ENCODE measurements at places on chromosomes 3 and 15.

DNA sequence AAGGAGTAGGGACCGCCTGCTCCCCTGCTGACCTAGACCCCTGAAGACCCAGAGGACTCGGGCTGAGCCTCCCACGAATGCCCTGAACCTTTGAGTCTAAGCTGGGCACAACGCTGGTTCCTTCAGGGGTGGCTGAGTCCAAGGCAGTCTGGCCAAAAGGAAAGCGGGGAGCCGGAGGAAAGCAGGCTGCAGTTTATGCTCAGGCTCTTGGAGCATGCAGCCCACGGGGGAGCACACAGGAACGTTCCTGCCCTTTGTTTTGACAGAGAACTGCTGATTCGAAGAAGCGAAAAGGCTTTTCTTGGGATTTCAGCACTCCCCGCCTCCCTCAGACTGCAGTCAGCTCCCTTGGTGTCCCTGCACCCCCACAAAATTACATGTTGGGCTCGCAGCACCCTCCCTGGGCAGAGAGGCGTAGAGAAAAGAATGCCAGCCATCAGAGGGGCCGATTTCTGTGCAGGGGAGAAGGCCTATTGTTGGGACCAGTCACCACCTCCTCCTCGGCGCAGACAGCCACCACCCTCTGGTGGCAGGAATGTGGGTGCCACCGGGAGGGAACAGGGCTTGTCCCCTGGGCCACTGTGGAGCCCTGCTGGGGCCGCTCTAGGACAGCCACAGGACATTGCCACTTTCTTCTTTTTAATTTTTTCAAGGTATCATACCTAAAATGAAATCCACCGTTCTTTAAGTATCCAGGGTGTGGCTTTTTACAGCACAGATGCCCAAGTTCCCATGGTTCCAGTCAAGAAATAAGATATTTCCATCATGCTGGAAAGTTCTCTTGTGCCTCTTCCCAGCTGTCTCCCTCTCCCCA, 72.2 kb downstream of the SMAD6 start:
- DNase-seq = peak; percentile 33

GRCh38 chr15:69087366-69087976, 73.0 kb upstream of the GLCE start:
- DNase-seq = no peak

GRCh38 chr3:18134386-18135059, 290.6 kb downstream of the SATB1 start:
- DNase-seq = no peak

- DNase-seq = no peak
Observed at GRCh38 chr3:60536420-60536819, 714.8 kb downstream of the FHIT start.

DNA sequence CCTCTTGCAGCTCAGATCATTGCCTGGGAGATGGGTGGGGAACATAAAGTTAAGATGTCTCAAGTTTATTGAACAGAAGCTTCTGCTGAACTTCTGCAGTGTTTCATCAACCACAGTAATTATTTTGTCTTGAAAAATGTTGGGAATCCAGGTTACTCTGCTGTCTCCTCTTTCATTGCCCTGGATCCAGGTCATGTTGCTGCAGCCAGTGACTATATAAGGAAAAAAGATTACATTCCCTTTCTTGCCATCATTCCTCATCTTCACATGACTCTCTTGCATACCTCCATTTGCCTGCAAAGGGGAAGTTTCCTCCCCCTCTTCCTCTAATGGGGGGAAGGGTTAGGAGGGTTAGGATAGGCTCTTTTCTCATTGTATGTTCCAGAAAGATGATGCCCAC, 15.1 kb downstream of the GMNC start:
- no peak for DNase-seq

- DNase-seq = no peak
Observed at GRCh38 chr3:4906107-4906621, 73.1 kb upstream of the BHLHE40 start.

GRCh38 chr15:68710536-68710935, 110.2 kb downstream of the ANP32A start:
- DNase-seq = no peak

- DNase-seq = no peak
Observed at GRCh38 chr3:188390775-188391443, 237.0 kb downstream of the LPP start.

DNA sequence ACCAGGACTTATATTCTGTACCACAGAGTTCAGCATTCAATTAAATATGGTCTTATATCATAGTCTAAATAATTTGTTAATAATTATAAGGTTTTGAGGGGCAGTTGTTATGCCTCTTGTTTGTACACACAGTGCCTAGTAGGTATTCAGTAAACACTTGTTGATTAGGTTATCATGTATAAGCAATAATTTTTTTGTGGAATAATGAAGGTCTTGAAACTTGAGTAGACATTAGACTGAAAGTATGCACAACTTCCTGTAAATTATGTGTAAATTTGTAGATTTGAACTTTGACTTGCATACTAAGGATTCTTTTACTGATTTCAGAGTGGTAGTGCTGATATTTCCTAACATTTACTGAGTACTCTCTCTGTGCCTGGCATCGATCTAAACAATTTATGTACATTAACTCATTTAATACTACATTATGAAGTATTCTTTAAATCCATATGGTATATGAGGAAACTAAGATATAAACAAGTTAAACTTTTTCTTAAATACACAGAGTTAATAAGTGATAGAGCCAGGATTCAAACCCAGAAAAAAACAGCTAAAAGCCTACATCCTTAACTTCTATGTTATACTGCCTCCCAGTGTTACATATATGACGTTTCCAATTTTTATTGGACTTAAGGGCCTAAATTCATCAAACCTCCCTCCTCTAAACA, 65.1 kb downstream of the GLCE start:
- DNase-seq = no peak

- DNase-seq = no peak
Observed at GRCh38 chr15:92462424-92463125, 68.9 kb downstream of the ST8SIA2 start.

DNA sequence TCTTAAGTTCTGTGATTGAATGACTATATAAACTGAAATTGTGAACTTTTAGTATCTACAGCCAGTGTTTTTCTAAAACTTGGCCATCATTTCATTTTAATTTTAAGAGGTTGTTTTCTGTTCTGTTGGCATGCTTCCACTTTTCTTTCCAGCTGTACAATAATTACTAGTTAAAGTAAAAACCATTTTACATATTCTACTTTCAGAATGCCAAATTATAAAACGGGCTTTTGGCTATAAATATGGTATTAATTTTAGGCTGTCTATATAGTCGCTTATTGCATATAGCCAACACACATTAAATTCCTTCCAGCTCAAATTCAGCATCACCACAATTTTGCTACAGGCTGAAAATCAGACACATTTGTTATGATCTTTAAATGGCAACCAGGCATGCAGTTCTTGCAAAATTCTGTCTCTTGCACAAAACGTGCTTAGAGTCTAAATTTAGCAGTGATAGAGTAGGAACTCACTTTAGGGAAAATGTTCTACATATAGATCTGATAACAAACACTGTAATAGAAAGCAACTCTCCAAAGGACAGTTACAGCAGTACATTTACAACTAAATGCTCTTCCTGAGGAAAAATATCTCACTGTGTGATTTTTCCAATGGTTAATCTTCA, 81.1 kb downstream of the BTD start:
- no peak for DNase-seq

DNA sequence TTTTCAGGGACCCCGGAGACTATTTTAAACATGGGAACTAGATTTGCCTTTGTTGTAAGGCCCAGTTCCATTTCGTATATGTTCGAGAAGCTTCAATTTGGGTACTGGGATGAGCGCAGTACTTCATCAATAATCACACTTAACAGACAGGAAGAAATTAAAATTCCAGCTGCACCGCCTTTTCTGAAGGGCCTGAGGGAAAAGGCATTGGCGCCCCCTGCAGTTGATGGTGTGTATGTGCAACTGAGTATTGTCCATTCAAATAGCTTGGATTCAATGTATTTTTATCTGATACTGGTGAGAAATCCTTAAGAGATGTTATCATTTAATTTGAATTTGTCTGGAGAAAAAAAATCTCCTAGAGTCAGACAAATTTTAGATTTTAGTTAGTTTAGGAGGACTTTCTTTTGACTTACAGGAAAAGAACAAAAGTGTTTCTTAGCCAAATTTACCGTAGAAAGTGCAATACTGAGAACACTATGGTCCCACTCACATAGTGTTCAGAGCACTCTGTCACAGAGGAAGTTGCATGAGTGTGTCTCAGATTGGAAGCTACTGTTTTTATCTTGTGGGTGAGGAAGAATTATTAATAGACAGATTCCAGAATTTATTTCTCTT, 5.4 kb upstream of the ALDH1A2 start:
- DNase-seq = peak; percentile 21

- DNase-seq = no peak
Observed at GRCh38 chr3:6526321-6526720, 334.6 kb upstream of the GRM7 start.

DNA sequence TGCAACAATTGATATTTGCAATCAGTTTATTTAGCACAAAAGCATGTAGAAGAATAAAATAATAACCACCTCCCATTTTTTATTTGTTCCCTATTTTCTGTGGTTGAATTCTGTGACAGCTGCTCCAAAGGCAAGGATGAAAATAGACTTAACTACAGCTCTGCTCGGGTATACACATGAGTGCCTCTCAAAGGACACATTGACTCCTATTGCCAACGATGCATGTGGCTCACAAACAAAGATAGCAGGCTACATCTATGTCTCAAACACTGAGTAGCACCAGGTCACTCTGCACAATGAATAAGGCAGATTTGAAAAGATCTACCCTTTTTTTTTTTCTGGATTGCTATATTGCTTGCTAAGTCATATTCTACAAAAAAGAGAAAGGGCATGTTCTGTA, 612.9 kb downstream of the ROBO1 start:
- DNase-seq = no peak

DNA sequence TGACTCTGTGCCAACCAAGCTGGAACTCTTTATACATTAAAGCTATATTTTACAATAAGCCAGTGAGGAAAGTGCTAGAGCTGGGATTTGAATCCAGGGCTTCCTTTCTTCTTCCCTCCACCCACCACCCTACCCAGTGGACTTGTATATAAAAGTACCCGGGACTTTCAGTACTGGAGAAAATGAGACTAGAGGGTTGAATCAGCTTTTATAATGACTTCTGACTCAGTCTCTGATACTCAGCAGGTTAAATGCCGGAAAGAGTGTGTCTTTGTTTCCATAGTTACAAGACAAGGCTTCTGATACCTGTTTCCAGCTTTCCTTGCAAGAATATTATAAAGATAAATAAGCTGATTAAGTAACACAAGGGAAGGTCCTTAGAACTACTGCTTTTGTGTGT, 80.9 kb downstream of the FRMD4B start:
- no peak for DNase-seq

DNA sequence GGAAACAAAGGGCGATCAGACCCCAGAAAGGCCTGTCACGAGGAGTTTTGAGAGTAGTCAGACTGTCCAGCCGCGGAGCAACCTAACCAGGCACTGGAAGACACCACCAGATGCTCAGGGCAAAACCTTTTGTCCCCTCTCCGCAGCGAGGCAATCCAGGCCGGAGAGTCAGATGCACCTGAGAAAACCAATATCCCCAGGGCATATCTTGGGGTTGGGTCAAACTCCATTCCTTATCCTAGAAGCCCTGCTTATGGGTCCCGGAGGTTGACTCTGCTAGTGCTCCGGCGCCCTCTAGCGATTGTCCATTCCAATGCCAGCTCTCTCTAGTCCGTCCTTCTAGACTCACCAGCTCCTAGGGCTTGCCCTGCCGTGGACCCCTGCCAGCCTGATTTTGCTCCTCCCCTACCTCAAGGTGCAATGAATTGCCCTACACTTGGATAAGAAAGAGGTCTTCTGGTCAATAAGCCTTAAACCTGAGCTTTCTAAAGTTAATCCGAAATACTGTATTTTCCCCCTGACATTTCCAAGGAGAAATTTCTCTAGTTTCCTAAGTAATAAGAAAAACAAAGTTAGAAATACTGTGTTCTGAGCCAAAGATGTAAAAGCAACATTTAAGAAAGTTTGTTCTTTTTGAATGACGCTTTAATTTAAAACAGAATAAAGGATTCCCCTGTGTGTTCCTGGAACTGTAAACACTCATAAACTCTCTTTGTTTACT, 5.5 kb downstream of the CPNE4 start:
- peak; percentile 49 for DNase-seq

DNA sequence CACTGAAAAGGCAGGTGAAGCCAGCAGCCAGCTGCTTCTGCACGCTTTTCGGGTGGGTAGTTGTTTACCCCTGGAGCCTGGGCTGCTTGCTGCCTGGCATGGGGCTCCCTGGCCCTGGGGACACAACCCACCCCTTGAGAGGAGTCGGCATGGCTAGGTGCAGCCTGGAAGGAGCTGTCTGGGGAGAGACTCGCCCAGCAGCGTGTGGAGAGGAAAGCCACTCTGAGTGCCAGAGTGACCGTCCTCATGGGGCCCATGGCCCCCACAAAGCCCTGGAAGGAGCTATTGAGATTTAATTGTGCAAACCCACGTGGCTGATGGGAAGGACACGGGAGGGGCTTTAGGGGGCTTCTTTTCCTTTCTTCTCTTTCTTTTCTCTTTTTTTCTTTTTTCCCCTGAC, 137.5 kb downstream of the OPA1 start:
- no peak for DNase-seq

DNA sequence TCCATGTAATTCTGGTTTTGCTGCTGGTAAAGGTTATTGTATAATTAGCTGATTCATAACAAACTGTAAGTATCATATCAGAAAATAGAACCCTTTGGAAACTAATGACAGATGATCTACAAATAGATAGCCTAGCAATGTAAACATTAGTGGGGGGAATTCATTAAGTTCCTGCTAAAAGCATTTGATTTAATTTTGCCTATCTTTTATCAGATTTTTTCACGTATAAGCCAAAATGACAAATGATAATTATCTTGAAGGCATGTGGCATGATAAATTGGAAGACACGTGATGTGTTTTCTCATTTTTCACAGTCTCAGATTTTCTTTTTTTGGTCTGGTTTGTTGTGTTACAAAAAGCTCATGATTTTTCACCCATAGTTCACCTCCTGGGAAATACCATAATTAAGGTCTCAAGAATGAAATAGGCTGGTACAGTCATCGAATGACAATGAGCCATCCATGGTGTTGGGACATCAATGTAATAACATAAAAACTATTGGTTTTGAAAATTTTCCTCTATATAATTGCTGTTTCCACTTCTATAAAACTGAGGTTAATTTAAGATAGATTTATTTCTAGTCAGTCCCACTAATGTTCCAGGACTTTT, 325.9 kb upstream of the TBL1XR1 start:
- DNase-seq = no peak

DNA sequence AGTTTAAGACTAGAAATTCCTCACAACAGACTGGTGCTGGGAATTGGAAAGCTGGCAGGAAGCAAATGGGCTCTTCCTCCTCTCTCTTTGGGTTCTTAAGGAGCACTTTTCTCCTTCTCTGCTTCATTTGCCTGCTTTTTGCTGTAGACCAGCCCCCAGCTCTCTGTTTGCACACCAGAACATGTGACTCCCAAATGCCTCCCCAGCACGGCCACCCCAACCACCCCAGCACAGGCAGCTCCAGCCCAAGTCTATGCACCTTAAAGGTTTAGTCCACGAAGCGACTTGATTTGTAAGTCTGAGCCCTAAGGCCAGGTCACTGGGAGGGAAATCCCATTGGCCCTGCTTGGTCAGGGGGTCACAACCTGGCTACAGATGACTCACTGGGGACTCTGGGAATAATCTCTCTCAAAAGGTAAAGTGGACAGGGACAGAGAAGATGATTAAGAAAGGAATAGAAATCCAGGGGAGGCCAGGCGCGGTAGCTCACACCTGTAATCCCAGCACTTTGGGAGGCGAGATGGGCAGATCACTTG, 377.8 kb upstream of the PROK2 start:
- DNase-seq = no peak

GRCh38 chr3:152302521-152303021, 33.8 kb downstream of the MBNL1 start:
- peak; percentile 55 for DNase-seq

All from CD4-positive, alpha-beta T cell treated with Interleukin-12 subunit alpha and Interleukin-12 subunit beta, for 1 hour (primary cell).